Kidney (tissue), 22 donors: ENCODE measurements at places on chromosomes 13 and 19. TPM values are rescaled to one million over a fixed set of nuclear protein-coding genes. Genes with fewer than 3 reads are reported as not detected.
A peak's percentile ranks its signal among the peaks of the same experiment; 100 is the strongest.

GRCh38 chr13:113623491-113624234 is 34.3 kb downstream of the ATP4B start:
- no peak for DNase-seq

DNA sequence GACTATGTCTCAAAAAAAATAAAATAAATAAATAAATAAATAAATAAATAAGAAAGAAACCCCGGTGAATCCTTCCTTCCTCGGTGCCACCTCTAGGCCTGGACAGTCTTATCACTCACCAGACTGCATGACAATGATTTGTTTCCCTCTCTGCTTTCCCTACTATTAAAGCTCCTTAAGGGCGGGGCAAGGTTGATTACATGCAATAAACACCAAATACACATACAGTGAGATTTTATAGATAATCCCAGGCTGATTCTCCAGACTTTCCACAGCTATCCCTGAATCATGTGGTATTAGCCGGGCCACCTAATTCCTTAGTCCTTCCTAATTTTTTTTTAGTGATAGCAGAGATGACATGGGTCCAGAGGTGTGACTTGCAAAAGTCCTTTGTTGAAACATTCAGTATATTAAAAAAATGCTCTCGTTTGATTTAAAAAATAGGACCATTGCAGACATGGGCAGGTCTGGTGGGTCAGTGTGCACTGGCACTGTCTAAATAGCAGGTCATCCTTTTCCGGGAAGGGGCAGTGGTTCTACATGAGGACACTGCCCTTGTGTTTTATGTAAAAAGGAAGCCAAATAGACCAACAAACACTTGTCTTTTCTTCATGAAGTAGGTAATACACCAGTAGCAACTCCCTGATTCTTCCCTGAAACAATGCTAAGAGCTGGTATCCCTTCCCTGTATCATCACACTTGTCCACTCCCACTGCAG is 14.5 kb downstream of the EBPL start:
- no peak for DNase-seq

- DNase-seq, result no peak
Measured at GRCh38 chr13:109875746-109876145, 89.4 kb upstream of the IRS2 start.

- no peak for DNase-seq
Measured at GRCh38 chr13:95182570-95183265, 118.5 kb downstream of the ABCC4 start.

DNA sequence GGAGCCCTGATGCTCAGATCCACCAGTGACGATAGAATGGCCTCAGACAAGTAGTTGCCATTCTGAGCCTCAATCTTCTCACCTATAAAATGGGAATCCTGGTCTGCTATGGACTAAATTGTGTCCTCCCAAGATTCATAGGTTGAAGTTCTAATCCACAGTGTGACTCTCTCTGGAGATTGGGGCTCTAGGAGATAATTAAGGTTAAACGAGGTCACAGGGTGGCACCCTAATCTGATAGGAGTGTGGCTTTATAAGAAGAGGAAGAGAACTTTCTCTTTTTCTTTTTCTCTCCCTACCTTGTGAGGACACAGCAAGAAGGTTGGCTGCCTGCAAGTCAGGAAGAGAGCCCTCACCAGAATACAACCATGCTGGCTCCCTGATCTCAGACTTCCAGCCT is 214.1 kb downstream of the KATNAL1 start:
- DNase-seq, result no peak

DNA sequence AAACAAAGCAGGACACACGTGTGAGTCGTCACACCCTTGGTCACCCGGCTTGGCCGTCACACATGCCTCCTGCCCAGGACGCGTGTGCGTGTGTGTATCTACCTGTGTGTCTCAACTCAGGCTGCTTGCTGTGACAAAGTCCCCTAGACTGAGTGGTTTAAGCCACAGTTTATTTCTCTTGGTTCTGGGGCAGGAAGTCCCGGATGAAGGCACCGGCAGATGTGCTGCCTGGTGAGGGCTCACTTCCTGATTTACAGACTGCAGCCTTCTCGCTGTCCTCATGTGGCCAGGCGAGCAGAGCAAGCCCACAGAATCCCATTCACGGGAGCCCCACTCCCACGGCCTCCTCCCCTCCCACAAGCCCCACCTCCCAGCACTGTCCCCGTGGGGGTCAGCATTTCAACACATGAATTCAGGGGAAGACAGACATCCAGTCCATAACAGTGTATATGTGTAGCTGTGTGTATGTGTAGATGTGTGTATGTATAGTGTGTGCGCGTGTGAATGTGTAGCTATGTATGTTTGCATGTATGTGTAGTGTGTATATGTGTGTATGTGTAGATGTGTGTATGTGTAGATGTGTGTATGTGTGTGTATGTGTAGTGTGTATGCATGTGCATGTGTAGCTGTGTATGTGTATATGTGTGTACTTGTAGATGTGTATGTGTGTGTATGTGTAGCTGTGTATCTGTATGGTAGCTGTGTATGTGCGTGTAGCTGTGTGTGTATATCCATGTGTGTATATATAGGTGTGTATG is 51.5 kb downstream of the MCF2L start:
- DNase-seq, result no peak

Gene MEF2B
- 3.4 TPM for total RNA-seq

Gene ZNF85
- 7.6 TPM for total RNA-seq

DNA sequence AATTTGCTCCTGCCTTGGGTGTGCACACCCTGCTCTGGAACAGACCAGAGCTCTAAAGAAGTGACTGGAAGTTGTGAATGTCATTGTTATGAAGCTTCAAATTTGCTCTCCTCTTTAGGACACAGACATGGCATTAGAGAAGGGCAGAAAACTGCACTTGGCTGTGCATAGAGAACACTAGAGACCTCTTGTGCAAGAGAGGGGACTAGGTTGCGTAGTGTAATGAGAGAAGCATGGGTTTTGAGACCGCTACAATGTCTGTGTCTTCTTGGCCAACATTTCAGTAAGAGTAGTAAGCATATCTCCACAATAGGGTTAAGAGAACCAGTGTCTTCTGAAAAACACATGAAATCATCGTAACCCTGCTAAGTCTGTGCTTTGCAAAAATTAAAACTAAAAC is 423.3 kb downstream of the SPRY2 start:
- no peak for DNase-seq

Gene ZBTB32
- 1.8 TPM for total RNA-seq

DNA sequence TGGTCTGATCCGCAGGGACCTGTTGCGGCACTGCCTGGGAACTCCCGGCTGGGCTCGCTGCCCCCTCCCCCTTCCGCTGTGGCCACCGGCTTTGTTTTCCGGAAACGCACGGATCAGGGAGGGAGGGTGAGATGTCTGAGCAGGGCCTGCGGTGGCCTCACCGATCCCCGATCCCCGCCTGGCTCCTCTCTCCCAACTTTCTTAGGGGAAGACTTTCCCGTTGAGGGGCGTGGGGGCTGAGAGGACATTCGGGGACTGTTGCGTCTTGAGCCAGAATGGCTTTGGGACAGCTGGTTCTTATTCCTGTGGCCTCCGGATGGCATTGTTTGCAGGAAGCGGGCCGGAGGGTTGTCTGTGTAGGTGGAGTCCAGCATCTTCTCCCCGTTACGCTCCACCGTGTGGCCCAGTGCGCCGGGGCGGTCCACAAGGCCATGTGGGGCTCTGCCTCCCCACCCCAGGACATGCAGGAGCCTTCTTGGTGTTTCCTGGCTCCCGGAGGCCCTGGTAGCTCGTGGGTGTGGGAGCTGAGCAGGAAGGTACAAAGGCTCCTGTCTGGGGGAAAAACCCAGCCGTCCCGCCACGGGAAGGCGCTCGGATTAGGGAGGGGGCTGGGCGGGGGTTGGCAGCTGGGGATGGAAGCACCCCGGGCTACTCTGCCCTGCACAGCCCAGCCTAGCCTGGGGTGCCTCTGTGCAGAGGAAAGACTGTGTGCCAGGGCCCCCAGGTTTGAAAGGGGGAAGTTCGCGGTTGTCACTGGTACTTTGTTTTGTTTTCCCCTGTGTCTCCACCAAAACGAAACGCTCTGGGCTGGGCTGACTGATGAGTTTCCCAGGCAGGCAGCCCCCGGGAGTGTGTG is 1.3 kb downstream of the CSNK1G2 start:
- peak; percentile 73 for DNase-seq

DNA sequence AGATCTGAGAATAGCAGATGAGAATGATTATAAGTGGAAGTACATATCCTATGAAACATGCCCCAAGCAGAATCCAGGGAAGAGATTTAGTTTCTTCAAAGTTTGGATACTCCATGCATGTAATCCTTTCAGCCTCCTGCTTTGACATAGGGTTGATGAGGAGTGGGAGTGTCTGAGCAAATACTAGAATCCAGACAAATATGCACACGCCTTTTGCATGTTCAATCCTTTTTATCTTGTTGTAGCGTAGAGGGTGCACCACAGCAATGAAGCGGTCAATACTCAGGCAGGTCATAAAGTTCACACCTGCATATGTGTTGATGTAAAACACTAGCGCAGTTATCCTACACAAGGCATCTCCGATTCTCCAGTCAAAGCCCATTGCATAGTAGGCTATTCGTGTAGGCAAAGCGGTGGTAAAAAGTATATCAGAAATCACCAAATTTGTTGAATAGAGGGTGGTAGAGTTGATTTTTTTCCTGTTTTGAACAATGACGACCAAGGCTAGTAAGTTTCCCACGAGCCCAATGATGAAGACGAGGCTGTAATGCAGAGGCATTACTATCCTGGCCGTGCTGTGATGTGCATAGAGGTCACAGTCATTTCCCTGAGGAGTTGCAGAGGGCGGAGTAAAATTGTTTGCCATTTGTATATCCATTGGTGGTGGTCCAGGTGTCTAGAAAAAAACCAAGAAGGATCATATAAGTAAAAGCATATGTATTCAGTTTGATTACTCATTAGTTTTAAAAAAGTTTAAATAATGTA is 11.5 kb downstream of the GPR183 start:
- no peak for DNase-seq

Gene LIPE
- total RNA-seq, result 8.9 TPM

DNA sequence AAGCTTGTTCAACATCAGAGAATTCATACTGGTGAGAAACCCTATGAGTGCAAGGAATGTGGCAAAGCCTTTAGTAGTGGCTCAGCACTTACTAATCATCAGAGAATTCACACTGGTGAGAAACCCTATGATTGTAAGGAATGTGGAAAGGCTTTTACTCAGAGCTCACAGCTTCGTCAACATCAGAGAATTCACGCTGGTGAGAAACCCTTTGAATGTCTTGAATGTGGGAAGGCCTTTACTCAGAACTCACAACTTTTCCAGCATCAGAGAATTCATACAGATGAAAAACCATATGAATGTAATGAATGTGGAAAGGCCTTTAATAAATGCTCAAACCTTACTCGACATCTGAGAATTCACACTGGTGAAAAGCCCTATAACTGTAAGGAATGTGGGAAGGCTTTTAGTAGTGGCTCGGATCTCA is 25.2 kb downstream of the ZNF383 start:
- DNase-seq, result no peak
